Forelimb muscle (tissue), 1 donor: ENCODE measurements at places on chromosomes 1 and 21. TPM values are rescaled to one million over a fixed set of nuclear protein-coding genes. Genes with fewer than 3 reads are reported as not detected.

DNA sequence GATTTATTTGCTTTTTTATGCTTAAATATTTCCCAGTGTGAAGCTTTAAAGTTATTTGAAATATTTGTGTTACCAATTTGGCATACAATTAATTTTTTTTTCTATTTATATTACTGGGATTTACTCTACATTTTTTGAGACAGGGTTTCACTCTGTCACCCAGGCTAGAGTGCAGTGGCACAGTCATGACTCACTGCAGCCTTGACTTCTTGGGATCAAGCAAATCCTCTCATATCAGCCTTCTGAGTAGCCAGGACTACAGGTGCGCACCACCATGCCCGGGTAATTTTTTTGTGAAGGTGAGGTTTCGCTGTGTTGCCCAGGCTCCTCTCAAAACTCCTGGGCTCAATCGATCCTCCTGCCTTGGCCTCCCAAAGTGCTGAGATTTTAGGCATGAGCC lies 39.5 kb downstream of the BACH1 start:
- DNase-seq = no peak

The LRRC71 gene
- polyA plus RNA-seq = 1.2 TPM

GRCh38 chr1:12335815-12336214 lies 106.0 kb downstream of the VPS13D start:
- DNase-seq = no peak

- DNase-seq = no peak
Measured at GRCh38 chr1:234515821-234516241, 36.9 kb upstream of the TARBP1 start.

GRCh38 chr1:19009882-19010321 lies 53.4 kb upstream of the IFFO2 start:
- no peak for DNase-seq

DNA sequence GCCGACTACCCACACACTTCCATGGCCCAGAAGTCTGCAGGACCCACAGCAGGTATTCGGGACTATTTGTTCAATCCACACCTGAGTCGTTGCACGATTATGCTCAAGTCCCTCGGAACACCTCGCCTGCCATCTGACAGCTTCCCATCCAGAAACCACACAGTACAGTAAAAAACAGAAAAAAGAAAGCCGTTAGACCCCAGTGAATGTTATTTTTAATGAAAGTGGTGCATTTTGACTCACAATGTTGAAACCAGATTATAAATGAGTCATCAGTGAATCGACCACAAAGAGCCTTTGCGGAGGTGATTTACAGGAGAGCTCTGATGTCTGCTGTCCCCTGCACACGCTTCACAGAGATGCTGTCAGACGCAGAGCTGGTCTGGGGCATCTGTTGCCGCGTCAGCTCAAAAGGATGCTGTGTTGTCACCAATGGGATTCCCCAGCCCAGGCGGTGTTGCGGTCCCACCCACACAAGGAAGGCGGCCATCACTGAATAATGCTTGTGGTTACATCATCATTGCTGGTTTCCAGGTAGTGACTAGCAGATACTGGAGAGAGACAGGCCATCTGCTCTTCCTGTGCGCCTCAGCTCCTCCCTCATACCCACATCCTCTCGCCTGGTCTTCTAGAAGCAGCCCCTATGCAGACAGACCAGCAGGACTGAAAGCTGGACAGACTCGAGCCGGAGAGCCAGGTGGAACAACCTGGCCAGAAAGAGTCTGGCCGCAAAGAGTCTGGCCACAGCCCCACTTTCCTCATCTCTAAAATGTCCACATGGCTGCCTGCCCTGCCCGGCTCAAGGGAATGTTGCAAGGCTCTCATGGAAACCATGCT lies 116.8 kb downstream of the TOMM20 start:
- DNase-seq = no peak

The NME7 gene
- 15.7 TPM for polyA plus RNA-seq

DNA sequence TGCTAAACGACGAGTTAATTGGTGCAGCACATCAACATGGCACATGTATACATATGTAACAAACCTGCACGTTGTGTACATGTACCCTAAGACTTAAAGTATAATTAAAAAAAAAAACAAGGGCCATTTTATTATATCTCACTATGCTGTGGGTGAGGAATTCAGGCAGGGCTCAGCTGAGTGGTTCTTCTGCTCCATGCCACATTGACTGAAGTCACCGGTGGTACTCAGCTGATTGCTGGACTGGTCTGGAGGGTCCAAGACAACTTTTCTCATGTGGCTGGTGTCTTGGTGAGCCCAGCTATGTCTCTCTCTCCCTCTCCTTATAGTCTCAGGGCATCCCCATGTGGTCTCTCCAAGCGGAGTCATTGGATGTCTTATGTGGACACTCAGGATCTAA lies 275.0 kb downstream of the GRIK3 start:
- DNase-seq = no peak

DNA sequence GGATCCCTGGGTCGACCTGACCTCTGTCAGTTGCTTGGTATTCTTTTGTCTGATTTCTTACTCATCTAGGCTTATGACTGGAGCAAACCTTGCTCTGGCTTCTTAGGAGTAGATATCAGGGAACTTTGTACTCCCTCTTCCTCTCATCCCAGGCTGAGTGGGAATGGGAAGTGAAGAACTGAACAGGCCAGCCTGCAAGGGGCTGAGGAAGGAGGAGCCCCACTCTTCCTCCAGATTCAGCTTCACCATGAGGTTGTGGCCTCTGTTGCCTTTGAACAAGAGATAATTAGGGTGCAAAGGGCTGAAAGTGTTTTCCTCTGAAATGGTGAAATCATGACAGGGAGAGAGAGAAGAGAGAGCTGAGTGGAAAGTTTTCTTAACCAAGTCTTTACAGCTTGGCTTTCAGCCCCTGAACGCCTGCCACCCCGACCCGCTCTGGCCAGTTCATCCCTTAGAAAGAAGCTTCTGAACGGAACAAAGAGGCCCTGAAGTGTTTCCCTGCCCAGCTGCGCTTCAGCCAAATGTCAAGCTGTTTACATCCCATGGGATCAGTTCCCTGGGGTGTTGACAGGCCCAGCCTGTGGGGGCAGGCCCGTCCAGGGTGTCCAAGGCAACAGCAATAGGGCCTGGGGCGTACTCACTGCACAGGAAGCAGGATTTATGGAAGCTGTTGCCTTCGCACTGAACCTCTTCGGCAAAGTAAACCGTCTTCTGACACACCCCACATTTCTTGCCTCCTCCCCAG lies 11.2 kb downstream of the CSRP1 start:
- DNase-seq = no peak
